ENCODE measurements at places on chromosomes 6 and 20. TPM values are rescaled to one million over a fixed set of nuclear protein-coding genes. Genes with fewer than 3 reads are reported as not detected.
A peak's percentile ranks its signal among the peaks of the same experiment; 100 is the strongest.

DNA sequence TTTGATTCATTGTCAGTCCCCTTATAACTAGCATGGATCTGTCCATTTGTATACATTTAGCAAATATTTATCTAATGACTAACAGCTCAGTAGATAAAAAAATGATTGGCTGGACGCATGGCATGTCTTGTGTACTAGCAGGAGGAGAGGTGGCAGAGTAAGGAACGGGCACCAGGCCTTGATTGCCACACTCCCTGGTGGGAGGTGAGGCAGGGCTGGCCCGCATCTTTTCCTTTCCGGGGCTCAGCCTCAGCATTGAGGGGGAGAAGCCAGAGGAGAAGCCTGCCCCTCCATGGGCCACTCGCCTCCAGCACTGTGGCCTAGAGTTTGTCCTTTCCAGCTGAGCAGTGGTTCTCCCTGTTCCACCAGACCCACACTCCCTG is 84.9 kb upstream of the TMEM181 start:
- DNase-seq: no peak

Gene SLC12A5
- not detected for total RNA-seq

DNA sequence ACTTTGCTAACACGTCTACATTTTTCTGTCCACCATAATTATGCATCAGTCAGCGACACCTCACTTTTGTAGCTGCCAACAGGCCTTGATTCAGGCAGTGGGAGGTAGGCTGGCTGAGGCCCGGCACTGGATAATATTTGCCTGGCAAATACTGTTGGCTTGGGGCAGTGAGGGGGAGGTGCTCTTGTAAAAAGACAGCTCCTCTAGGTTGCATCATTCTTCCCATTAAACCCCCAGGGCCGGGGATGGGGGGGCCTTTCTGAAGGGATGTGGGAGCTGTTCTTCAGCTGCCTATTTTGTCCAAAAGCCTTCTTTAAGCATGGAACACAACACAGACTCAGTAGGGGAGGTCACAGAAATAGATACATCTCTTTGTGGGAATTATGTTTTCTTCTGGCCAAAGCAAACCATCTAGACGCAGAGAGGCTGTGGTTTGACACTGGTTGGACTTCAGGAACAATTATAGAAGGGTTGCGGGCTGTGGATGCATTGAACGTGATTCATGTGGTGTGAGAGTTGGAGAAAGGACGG is 338.3 kb upstream of the NT5E start:
- no peak for DNase-seq

GRCh38 chr6:44576132-44576631 is 188.7 kb downstream of the CDC5L start:
- no peak for DNase-seq

DNA sequence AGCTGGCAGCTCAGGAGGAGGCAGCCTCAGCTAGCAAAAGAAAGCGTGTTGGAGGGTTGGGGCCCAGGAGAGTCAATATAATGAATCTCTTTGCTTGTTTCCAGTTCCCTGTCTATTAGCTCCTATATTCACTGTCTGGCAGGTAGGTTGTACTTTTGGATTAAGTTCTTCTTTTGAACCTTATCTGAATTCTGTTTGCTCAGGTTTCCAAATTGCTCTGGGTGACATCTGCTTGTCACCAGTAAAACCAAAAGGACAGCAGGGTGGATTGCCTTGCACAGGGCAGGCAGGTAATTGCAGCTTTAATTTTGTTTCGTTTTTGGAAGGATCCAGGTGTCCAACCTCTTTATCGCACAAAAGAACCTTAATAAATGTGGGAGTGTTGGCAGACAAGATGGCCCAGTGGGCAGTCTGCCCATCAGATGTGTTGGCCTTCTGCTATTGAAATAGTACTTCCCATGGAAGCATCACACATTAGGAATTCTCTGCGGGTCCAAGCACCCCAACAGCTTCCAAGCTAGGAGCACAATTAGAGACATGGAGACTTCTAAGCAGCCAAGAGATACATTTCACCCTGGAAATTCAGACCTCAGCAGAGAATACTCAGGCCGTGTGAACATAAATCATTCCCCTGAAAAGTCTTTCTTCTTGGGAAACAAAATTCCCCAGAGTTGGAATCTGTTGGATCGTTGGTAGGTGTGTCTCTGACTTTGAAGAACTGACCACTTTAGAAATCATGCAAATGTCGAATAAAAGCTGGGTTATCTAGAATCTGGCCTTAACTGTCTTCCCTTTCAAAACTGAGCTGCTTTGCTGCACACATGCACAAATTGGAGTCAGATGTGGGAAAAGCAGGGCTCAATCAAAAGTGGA is 286.9 kb upstream of the BMP2 start:
- DNase-seq: no peak

Gene OPN5
- total RNA-seq: not detected

Gene THBS2
- total RNA-seq: 3.8 TPM

Gene WFDC10B
- not detected for total RNA-seq

Gene TUBB2B
- 2.3 TPM for total RNA-seq

DNA sequence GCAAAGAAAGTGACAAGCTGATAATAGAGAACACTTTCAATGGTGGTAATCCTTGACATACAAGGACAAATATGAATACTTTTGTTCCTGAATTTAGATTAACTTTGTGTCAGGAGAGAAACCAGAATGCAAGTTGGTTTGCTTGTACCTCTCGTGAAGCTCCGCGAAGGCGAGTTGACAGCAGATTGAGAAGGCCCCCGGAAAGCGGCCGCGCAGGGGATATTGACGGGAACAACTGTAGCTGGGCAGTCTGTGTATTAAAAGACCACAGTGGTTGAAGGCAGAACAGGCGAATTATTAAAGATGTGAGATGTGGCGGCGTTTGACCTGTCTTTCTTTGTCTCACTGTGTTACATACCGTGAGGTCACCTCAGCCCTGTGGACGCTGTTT is 175.8 kb upstream of the RALGAPA2 start:
- no peak for DNase-seq

Gene LRRC73
- not detected for total RNA-seq

DNA sequence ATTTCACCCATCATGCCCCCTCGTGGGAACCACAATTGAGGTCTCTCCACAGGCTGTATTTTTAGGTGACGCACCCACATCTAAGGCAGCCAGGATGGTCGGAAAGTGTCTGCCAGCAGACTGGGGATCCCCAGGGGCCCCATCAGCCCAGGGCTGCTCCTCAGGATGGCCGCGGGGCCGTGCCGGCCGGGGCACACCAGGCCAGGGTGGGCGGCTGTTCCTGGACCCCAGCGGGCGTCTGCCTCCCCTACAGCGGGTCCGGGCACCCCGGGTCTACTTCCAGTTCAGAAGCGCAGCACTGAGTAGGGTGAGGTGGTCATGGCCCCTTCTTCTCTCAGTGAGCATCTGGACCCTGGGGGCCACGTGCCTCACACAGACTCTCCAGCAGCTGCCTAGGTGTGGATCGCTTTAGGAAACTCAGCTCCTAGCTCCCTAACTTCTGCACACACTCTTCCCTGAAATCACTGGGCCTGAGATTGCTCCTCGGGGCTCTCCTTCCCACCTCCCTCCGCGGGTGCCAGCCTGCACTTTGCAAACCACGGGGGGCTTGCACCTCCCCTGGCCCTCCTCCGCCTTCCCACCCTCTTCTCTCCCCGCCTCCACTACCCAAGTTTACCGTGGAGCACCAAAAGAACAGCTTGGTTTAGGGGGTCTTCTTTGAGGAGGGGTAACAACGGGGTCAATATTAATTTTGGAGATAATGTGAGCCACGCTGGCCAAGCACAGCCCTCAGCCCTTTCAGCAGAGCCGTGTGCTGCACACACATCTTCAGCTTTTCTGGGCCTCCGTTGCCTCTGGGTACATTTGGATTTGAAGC is 14.2 kb upstream of the FOXC1 start:
- DNase-seq: no peak

Gene GUCA1A
- not detected for total RNA-seq

Gene TRIM38
- total RNA-seq: 5.5 TPM

Gene MEP1A
- total RNA-seq: not detected

DNA sequence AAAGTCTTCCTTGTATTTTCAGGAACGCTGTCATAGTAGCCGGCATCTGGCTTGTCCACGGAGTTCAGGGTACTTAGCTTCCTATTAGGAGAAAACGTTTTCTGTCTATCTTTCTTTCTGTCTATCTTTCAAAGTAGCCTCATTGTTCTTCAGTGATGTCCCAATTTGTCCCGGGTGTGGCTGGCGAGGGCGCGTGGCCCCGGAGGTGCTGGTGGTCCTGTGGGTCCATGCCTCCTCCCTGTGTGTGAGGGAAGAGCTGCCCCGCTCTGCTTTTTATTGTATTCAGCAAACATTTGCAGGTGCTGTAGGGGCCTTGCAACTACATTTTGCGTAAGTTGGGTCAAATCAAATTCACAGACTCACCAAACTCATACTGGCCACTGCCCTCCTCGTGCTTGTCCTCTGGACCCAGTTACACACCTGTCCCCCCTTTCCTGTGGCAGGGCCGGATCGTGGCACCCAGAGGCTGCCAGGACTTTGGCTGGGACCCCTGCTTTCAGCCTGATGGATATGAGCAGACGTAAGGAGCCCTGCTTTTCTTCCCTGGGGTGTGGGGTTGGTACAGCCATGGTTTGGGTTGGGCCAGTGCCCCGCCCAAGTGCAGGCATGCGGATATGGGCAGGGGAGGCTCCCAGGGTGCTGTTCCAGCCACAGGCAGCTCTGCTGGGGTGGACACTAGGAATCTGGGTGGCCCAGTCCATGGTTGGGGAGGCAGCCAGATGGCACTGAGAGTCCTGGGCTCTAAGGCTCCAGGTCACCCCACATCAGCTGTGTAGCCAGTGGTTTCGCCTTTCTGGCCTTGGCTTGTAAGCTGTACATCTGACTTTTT is 12.3 kb downstream of the ITPA start:
- DNase-seq: peak; percentile 87

Gene WFDC12
- not detected for total RNA-seq

DNA sequence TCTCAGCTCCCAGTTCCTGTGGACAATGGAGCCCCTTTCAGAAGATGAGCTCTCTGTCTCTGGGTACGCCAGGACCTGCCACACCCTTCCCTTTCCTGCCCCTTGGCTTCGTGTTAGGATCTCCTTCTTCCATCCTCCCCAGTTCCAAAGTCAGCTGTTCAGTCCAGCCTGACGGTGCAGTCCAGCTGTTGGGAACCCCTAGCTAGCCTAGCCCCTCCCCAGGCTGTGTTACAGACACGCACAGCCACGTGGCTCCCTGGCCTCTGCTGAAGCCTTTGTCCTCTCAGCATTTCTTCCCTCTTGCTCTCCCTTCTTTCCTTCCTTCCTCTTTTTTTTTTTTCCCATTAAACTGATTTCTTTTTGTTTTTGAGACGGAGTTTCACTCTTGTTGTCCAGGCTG is 12.4 kb upstream of the TFAP2C start:
- peak; percentile 17 for DNase-seq

Gene C20orf144
- not detected for total RNA-seq

DNA sequence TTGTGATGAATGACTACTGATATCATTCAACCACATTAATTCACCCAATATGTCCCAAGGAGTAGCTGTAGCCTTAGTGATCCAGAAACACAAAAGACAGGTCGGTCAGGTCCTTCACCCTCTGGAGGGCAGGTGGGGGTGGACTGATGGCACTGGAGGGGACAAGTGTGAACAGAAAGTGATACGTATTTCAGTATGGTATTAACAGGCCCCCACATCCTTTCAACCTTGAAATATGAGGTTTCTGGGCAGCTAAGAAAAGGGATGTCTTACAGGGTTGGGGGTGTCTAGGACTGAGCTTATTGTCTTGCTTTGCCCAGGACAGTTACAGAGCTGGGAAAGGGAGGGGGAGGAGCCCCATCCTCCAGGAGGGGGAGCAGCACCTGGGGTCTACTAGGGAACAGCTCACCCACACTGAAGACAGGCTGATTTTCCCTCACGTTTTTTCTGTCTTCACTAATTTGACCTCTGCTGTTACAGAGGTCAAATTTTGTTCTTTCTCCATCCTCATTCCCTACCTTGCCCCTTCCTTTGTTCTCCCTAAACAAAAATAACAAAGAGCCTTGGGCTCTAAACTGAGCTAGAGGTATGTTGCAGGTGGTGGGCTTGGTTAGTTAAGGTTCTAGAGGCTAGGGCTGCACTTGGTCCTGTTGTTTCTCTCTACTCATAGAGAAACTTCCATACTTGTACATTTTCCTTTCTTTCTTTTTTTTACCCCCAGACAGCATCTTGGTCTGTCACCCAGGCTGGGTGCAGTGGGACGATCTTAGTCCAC is 38.0 kb upstream of the EEF1A1 start:
- DNase-seq: no peak

Gene EYA2
- total RNA-seq: 4.0 TPM

GRCh38 chr6:109453594-109454495 is 1.7 kb downstream of the MICAL1 start:
- DNase-seq: no peak

DNA sequence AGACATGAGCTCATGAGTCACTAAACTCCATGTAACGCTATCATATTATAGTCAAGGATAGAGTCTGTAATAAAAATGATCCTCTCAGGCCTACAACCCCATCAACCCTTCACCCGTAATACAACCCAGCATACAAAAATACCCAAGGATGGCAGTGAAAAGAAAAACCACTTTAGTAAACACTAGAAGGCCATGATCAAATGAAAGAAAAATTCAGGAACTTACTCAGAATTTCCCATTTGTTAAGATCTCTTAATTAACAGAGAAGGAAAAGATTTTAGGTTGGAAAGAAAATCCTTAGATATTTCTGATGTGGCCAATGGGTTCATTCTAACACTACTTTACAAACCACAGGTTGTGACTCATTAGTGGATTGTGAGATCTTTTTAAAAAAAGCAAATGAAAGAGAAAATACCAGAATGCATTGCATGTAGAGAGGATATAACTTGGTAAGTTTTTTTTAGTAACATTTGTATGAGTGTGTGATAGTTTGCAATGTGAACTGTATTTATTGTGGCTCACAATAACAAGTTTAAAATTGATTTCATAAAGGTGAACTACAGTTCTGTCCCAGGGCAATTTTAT is 8.0 kb upstream of the UBE2J1 start:
- DNase-seq: no peak

GRCh38 chr20:32539817-32540675 is 45.1 kb downstream of the NOL4L start:
- no peak for DNase-seq

DNA sequence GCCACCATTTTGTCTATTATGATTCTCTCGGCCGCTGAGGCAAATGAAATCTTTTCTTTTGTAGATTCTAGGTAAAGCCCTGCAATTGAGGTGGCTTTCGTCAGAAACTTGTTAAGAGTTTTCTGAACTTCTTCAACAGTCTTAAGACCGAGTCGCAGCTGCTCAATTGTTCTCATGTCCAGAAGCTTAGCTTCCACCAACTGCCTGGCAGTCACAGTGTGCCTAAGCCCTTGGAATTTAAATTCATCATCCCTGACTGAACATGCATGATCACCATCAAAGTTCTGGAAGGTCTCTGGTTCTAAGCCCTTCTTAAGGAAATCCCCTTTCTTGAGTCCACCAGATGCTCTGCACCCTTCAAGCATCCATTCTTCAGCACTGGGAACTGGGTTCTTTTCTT is 25.7 kb downstream of the DST start:
- no peak for DNase-seq

- DNase-seq: no peak
Observed at GRCh38 chr20:56383334-56383733, 8.7 kb downstream of the AURKA start.

GRCh38 chr6:134466771-134467525 is 149.0 kb upstream of the SGK1 start:
- DNase-seq: no peak
